ENCODE measurements at places on chromosomes 4 and X.

- peak; percentile 37 for DNase-seq
These were observed 371.7 kb downstream of the BCOR start for GRCh38 chrX:39725928-39726619.

GRCh38 chr4:103498161-103499070, 221.4 kb downstream of the TACR3 start:
- no peak for DNase-seq

DNA sequence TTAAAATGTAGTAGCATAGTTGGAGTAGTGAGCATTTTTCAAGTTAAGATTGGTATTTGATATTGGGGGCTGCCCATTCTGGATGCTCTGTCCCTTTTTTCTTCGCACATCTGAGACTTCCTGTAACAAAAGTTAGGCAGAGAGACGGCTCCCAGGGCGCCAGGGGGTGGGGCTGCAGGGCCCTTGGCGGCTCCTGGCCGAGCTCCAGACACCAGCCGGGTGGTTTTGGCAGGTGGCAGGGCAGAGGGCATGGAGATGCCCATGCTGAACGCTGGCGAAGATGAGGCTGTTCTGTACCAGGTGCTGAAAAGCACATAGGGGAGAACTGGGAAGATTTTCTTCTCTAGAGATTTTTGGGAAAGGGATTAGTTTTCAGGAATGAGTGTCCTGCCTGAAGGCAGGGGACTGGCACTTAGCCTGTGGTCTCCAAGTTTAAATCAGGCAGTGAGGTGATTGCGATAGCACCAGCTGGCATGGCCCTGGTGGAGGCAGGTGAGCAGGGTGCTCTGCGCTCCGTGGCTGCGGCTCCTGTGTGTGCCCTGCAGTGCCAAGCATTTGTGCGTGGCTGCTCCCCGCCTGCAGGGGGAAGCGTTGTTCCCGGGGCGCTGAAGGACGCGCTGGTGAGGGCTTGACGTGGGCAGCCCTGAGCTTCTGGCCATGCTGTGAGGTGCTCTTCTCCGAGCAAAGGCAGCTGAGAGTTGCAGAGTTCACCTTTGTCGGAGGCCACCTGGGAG, 23.6 kb upstream of the HGFAC start:
- DNase-seq, result no peak

DNA sequence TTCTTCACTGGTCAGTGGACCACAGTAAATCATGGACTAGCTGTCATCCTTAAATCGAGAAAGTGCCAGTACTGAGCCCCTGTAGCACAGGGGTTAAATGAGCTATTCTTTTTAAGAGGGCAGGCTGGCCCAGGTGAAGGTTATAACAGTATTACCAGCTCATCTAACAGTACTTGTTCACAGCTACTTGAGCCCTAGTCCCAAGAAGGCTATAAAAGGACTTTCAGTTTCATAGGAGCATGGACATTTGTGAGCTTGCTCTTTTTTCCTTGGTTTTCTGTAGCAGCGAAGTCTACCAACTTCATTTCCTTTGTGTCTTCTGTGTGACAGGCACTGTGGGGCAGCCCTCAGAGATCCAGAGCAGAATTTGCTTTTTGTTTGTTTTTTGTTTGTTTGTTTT, 61.0 kb downstream of the ARX start:
- no peak for DNase-seq

- DNase-seq, result no peak
These were observed 79.1 kb downstream of the ELOVL6 start for GRCh38 chr4:110119337-110119736.

DNA sequence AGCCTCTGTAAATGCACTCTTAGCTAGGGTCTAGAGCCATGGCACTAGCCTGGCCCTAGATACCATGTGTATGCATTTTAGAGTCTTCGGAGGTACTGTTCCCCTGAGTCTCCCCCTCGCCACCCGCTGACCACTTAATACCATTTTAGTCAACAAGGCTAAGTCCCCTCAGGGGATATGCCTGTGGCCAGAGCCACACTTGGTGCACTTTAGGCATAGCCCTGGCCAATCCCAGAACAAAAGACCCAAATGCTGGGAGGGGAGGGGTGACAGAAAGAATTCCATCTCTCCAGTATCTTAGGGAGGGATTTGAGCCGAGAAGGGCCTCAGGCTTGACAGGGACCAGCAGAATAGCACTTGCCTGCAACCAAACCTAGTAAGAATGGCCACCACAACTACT, 28.6 kb upstream of the BCORL1 start:
- no peak for DNase-seq

DNA sequence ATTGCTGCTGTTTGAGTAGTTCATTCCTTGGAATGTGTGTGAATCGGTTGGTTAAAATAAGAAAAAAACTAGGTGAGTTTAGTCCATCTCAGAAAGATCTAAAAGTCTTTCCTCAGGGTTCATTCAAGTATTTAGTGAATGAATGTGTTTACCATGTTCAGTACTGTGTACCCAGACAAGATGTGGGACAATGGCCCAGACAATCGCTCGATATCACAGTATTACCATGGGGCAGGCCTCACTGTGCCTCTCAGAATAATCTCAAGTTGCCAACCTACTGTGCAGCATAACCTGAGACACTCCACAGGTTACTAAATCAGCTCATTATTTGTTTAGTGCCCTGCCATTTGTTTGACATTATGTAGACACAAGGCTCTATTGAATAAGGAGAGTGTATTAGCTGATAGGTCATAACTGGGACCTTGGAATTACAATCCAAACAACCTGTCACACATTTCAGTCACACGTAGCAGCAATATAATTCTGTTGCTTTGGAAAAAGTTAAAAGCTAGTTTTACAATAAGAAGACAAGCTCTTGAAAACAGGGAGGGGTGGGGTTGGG, 24.9 kb upstream of the AMOT start:
- DNase-seq, result no peak

DNA sequence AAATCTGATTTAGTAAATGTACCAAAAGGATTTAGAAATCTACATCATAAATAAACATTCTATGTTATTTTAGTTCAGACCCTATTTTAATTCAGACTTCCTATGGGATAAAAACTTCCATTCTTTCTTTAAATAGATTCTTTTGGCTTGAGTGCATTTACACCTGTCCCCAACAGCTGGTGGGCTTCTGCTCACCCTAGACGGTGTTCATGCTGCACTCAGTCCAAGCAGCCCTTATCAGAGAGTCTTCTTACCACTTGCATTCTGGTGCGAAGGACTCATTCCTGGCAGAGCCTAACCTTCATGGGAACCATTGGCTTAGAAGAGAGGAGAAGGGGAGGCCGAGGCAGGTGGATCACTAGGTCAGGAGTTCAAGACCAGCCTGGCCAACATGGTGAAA, 57.3 kb downstream of the NPNT start:
- DNase-seq, result no peak

DNA sequence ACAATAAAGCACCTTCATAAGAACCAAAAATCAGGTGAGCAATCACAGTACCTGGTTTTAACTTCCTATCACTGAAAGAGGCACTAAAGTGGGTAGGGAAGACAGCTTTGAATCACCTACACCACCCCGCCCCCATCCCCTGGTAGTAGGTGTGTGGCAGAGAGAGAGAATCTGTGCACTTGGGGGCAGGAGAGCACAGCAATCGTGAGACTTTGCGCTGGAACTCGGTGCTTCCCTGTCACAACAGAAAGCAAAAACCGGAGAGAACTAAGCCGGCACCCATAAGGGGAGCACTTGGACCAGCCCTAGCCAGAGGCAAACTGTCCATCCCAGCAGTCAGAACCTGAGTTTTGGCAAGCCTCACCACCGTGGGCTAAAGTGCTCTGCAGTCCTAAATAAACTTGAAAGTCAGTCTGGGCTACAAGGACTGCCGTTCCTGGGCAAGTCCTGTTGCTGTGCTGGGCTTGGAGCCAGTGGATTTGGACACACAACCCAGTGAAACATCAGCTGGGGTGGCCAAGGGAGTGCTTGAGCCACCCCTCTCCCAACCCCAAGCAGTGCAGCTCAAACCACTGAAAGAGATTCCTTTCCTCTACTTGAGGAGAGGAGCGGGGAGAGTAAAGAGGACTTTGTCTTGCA, 32.1 kb downstream of the NDUFB11 start:
- DNase-seq, result no peak

- DNase-seq, result peak; percentile 14
These were observed 55.0 kb downstream of the FAM53A start for GRCh38 chr4:1628892-1629698.

DNA sequence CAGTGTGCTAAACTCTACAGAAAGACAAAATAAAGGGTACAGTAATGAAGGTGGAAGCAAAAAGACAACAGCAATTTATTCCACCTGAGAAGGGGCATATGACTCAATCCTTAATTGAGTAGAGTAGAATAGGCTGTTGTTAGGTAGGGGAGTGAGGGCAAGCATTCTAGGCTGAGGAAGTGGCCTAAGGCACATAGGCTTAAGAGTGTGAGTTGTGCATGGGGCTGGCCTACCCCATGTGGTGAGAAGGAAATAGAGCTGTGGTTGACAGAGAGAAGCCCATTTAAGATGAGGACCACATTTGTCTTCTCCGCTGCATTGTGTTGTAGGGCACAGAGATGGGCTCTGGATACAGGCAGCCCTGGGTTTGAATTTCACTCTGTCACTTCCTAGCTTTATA, 3.4 kb upstream of the ZCCHC18 start:
- DNase-seq, result no peak
